Tibial nerve (tissue), 4 donors: ENCODE measurements at places on chromosomes 16 and 17. TPM values are rescaled to one million over a fixed set of nuclear protein-coding genes. Genes with fewer than 3 reads are reported as not detected.
A peak's percentile ranks its signal among the peaks of the same experiment; 100 is the strongest.

DNA sequence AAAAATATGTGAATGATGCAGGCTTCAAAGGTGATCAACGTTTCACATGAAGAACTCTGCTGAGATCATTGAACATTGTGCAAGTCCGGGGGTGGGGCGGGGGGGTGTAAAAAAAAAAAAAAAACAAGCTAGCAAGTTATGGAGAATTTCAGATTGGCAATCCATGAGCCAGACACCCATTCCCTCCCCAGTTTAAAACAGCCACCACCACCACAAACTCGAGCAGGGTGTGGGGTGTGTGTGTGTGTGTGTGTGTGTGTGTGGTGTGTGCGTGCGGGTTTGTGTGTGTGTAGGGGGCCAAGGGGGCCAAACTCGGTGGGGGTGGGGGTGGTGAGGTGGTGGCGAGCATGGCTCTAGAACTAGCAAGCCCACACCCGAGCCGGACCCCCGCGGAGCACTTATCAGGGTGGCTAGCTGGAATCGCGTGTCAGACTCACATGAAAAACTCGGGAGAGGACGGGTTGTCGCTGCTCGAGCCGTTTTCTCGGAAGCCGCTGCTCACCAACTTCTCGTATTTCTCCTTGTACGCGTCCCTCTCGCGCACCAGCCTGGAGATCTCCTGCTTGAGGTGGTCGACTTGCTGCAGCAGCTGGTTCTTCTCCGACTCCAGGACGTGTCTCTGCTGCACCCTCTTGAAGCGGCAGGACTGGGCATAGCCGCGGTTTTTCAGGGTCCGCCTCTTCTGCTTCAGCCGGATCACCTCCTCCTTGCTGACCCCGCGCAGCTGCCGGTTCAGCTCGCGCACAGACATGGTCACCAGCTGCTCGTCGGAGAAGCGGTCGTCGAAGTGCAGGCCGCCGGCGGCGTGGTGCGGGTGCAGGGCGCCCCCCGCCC, 2.0 kb downstream of the MAF start:
- H3K27me3 ChIP-seq: no peaks in the 10 kb centered on the region
- H3K27ac ChIP-seq: peak overlapping the region; percentile 78
- H3K36me3 ChIP-seq: no peaks in the 10 kb centered on the region
- H3K4me3 ChIP-seq: peak overlapping the region; percentile 36
- DNase-seq: peak; percentile 56

- peak overlapping the region; percentile 62 for H3K4me3 ChIP-seq
- H3K27me3 ChIP-seq: no peaks in the 10 kb centered on the region
- H3K27ac ChIP-seq: peak overlapping the region; percentile 92
Measured at GRCh38 chr16:67184995-67185650, 1.4 kb upstream of the MATCAP1 start.

DNA sequence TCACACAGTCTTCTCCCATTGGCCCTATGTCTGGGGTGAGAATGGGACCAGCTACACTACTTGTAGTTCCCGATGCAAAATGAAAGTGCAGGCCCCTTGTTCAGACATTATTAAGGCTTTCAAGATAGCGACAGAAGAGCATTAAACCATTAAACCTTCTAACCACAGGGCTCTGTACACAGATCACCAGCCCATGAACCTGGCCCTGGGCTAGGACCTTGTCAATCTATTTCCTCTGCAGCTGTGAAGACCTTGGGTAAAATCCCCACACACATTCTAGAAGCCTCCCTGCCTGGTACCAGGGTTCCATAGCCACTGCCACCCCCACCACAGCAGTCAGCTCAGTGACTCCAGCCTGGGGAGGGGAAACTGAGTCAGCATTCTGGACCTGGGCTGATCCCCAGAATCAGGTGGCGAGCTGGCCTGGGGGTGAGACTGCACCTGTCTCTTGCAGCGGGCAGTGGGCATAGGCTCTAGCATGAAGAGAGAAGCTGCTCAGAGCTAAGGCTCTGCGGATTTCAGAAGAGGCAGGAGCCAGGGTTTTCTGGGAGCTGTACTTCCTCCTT, 119.7 kb upstream of the LHX1 start:
- no peak overlapping the region for H3K27ac ChIP-seq
- H3K4me1 ChIP-seq: no peaks in the 10 kb centered on the region
- no peak overlapping the region for H3K4me3 ChIP-seq
- no peaks in the 10 kb centered on the region for H3K36me3 ChIP-seq
- H3K27me3 ChIP-seq: peaks cover 74% of the 10 kb centered on the region

GRCh38 chr17:45290269-45290765, 26.5 kb downstream of the MAP3K14 start:
- H3K4me1 ChIP-seq: peaks cover 40% of the 10 kb centered on the region
- no peak for DNase-seq
- H3K4me3 ChIP-seq: no peak overlapping the region
- no peak overlapping the region for H3K27ac ChIP-seq

GRCh38 chr17:16444258-16444886, 29.0 kb downstream of the TRPV2 start:
- H3K36me3 ChIP-seq: no peaks in the 10 kb centered on the region
- DNase-seq: no peak
- no peak overlapping the region for H3K27ac ChIP-seq
- no peaks in the 10 kb centered on the region for H3K4me1 ChIP-seq
- no peaks in the 10 kb centered on the region for H3K27me3 ChIP-seq

DNA sequence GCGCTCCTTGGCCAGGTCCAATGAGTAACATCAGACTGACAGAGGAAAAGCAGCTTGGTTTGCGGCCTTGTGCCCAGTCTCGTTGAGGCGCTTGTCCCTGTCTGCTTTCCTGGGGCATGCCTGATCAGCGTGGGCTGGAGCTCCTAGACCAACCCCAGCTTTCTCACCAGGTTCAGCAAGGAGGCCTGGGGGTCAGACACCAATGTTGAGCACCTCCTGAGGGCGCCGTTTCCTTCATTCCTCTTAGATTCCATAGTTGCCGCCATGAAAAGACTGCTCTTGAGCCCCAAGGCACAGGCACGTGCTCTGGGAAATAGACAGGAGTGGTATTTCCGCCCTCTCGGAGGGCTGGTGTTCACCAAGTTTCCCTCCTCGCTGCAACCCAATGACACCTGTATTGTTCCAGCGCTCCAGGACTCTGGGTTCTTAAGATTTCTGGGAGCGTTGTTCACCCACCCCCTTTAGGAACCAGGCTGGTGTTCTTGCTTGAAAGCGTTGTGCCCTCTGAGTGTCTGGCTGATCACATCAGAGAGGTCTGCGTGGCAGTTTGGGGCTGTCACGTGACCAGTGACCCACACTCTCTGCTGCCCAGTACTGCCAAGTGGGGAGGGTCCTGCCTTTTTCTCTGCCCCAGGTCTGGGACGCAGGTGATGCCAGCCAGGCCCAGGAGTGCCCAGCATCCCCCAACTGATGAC, 18.0 kb downstream of the KCTD2 start:
- no peaks in the 10 kb centered on the region for H3K4me1 ChIP-seq
- no peak overlapping the region for H3K4me3 ChIP-seq
- no peak for DNase-seq
- peaks cover 60% of the 10 kb centered on the region for H3K36me3 ChIP-seq
- no peaks in the 10 kb centered on the region for H3K27me3 ChIP-seq
- no peak overlapping the region for H3K27ac ChIP-seq

DNA sequence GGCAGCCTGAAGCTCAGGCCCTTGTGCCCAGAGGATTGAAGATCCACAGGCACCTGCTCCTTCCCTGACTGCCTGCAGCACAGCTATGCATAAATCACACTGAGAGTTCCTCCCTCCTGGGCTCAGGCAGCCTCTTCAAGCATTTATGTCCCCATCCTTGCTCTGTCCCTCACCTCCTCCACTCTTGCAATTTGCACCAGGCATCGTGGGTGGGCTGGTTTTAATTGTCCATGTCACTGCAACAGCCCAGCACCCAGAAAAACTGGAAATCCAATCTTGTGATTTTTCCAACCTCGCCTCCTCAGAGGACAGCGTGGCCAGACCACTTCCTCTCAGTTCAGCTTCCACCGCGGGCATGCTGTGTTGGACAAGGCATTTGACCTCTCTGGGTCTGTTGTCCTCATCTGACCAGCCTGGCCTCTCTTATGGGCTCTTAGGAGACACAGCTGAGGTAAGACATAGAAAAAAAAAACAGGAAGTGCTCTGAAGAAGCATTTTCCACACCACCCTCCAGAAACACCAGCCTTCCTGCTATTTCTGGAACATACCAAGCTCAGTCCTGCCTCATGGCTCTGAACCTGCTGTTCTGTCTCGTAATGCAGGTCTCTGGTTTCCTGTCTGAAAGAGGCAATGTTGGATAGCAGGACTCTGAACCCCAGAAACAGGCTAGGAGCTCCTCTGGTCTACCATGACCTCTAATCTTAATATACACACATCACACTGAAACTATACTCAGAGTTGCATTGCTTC, 8.3 kb downstream of the TMEM114 start:
- no peaks in the 10 kb centered on the region for H3K4me1 ChIP-seq
- DNase-seq: no peak
- no peaks in the 10 kb centered on the region for H3K36me3 ChIP-seq

DNA sequence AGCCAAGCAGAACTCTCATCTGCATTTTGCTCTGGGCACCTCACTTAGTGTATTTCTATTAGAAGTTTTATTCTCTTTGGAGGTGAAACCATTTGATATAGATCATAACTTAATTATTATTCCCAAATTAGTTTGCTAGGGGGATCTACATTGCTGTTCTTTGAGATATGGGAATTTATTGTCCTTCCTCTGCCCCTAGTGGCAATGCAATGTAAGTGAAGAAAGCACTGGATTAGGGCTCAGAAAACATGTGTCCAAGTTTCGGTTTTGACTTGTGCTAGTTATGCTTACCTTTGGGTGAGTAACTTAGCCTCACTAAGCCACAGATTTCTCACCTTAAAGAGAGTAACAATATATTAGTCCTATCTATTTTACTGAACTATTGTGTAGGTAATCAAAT, 2.9 kb downstream of the KRT39 start:
- no peaks in the 10 kb centered on the region for H3K4me1 ChIP-seq
- H3K27me3 ChIP-seq: no peaks in the 10 kb centered on the region
- no peak overlapping the region for H3K27ac ChIP-seq
- no peaks in the 10 kb centered on the region for H3K36me3 ChIP-seq

DNA sequence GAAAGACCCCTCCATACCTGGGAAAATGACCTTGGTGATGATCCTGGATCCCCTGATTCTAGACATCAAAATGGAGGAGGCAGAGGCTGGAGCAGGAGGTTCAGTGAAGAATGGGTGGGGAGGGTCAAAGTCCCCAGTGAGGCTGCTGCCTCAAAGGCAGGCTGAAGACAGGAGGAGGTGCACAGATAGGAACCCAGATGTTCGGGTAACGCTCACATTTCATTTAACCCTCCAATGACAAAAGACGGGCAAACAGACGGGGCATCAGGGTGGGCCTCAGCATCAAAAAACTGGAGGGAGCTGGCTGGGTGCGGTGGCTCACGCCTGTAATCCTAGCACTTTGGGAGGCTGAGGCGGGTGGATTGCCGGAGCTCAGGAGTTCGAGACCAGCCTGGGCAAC, at the start of gene ANKRD40CL:
Gene ANKRD40CL (minus strand): TSS at position 73 of the 400 bp plus-strand sequence. CDS start 605 bp downstream, outside the sequence.
- no peak within 1 kb of the TSS for H3K27ac ChIP-seq
- no peaks in the 10 kb centered on the region for H3K27me3 ChIP-seq
- no peaks in the 10 kb centered on the region for H3K36me3 ChIP-seq
- H3K4me3 ChIP-seq: no peak within 1 kb of the TSS
- H3K4me1 ChIP-seq: peaks cover 25% of the 10 kb centered on the region

DNA sequence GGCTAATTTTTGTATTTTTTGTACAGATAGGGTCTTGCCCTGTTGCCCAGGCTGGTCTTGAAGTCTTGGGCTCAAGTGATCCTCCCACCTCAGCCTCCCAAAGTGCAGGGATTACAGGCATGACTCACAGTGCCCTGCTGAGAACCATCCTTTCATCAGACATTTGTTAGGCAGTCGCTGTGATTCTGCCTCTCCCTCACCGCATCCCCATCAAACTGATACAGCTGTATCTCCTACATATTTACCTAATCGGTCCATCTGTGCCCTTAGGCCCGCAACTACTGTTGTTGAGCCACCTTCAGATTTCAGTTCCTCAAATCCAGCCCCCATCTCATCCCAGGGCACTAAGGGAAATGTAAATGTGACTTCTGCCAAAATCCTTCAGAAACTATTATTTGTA, 2.0 kb upstream of the SLC43A2 start:
- no peak overlapping the region for H3K27ac ChIP-seq
- H3K4me1 ChIP-seq: peaks cover 27% of the 10 kb centered on the region
- DNase-seq: no peak
- no peaks in the 10 kb centered on the region for H3K36me3 ChIP-seq
- no peaks in the 10 kb centered on the region for H3K27me3 ChIP-seq

DNA sequence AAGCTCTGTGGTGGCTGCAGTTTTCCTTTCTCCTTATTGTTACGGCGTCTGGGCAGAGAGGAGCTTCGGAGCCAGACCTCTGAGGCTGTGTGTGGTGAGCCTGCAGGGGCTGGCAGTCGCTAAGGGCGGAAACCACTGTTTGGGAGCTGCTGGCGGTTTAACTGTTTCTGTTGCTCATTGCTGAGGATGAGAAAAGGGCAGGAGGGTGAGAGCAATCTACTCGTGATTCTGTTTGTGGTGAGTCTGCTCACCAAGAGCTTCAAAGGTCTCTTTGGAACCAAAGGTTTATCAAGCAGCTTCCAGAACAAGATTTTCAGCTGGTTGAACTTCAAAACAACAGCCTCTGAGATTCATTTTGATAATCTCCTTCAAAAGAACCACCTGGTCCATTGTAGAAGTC, 143.9 kb downstream of the ANKFN1 start:
- no peaks in the 10 kb centered on the region for H3K36me3 ChIP-seq
- H3K4me3 ChIP-seq: no peak overlapping the region
- H3K27me3 ChIP-seq: no peaks in the 10 kb centered on the region
- no peak overlapping the region for H3K27ac ChIP-seq
- no peak for DNase-seq
- H3K4me1 ChIP-seq: no peaks in the 10 kb centered on the region

- no peak overlapping the region for H3K4me3 ChIP-seq
- no peak overlapping the region for H3K27ac ChIP-seq
- no peaks in the 10 kb centered on the region for H3K27me3 ChIP-seq
Measured at GRCh38 chr16:1073262-1073558, 663 bp downstream of the SSTR5 start.

DNA sequence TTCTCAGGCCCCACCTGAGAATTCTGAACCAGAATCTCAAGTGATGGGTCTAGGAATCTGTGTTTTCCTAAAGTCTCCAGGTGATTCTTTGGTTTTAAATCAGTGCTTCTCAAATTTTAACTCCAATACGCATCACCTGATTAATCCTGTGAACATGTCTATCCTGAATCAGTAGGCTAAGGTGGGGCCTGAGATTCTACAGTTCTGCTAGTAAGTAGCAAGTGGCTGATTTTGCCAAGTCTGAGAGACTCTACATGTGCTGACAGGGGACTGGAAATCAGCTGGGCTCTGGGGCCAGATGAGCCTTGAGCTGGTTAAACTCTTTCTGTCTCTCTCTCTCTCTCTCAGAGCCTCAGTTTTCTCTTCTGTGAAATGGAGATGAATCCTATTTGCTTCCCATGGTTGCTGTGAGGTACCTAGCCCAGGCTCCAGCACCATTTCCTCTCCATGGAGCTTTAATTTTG, 9.0 kb downstream of the CCR7 start:
- H3K27ac ChIP-seq: no peak overlapping the region
- H3K4me1 ChIP-seq: peaks cover 9% of the 10 kb centered on the region
- H3K36me3 ChIP-seq: no peaks in the 10 kb centered on the region
- no peaks in the 10 kb centered on the region for H3K27me3 ChIP-seq
- no peak for DNase-seq

Gene SLC38A10
- total RNA-seq: 97.2 TPM

Gene KRTAP9-1
- not detected for total RNA-seq

Gene ABCC11
- not detected for total RNA-seq

Gene KRTAP9-8
- total RNA-seq: not detected

Gene MAP3K3
- 107 TPM for total RNA-seq

Gene DNAH17
- total RNA-seq: not detected
